ENCODE measurements at places on chromosomes 12 and 14.

DNA sequence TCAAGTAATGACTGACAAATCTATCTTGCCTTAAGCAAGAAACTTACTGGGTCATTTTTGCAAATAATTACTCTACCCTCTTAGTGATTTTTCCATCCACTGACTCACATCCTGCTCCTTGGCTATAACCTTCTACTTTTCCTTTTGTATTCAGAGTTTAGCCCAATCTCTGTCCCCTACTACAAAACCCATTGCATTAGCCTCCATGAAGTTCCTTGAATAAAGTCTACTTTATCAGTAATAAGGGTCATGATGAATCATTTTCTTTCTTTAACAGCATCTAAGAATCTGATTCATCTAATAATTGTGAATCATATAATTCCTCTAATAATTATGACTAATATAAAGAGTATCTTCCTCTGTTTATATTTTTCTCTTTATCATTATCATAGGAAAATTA lies 132.6 kb downstream of the NTS start:
- DNase-seq: no peak

- no peak for DNase-seq
Observed at GRCh38 chr12:93847517-93848474, 170.6 kb downstream of the CRADD start.

GRCh38 chr14:34985740-34986139 lies 2.9 kb downstream of the SRP54 start:
- DNase-seq: no peak

DNA sequence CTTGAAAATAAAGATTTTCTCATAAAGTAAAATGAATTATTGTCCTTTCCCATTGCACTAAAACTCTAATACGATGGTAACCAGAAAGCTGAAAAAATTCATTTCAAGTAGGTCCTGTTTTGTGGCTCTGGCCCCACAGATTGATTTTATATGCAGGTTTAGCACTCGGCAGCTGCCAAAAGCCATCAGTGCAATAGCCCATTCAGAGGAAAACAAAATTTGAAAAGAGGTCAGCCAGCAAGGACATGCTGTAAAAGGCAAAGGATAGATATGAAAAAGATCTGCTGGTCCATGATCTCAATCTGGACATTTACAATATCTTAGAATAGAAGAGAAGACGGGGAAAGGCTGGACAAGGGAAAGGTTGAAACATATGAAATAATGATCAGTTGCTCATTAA lies 414.8 kb upstream of the NOVA1 start:
- DNase-seq: peak; percentile 43

- DNase-seq: no peak
Observed at GRCh38 chr14:30580616-30581282, 21.8 kb downstream of the G2E3 start.

GRCh38 chr14:90093942-90094595 lies 32.3 kb downstream of the KCNK13 start:
- DNase-seq: no peak

- no peak for DNase-seq
Observed at GRCh38 chr12:16618256-16618655, 12.3 kb upstream of the LMO3 start.

DNA sequence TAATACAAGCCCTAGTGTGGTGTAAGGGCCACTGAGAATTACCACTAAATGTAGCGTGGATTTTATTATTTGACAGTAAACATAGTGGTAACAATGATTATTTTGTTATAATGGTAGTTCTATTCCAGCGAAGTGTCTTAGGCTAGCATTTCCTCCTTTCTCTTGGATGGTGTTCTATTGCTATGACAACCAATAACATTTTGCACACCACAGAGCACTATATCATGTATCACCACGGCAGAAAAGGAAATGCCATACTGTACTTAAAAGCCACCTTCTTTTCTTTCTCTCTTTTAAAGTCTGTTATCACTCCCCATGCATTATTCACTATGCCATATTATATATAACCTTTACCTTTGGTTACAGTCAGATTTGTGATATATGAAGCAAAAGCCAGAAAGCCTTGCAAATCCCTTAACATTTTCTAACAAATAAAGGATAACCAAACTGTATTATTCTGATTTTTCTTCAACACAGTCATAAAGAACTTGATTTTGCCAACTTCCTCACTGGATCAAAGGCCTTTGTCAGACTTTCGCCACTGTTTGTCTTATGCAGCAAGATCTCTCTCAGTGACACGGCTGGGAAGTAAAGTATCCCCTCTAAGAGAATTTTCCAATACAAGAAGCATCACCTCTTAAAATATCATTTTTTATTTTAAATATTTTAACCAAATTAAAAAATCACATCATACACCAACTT lies 195.8 kb downstream of the FOXN3 start:
- no peak for DNase-seq

GRCh38 chr12:57823908-57824640 lies 5.5 kb upstream of the AVIL start:
- DNase-seq: no peak

DNA sequence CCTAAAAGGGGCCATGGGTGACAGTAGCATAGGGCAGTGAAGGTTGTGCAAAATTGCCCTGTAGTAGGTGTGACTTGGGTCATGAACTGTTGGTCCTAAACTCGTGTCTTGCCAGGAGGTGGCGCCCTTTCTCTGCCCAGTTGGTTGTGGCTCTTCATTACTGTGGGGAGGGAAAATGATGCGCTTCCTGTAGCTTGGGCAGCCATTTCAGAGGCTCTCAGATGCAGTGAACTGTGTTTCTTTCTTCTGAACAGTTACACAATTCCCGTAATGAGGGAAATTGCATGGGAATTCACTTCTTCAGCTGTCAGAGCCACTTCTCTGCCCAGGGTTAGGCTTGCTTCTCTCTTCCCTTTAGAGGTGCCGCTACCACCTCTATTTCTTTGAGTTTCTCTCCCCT lies 148.1 kb upstream of the NRXN3 start:
- peak; percentile 32 for DNase-seq

GRCh38 chr14:86505808-86506207 lies 975.9 kb downstream of the FLRT2 start:
- no peak for DNase-seq

DNA sequence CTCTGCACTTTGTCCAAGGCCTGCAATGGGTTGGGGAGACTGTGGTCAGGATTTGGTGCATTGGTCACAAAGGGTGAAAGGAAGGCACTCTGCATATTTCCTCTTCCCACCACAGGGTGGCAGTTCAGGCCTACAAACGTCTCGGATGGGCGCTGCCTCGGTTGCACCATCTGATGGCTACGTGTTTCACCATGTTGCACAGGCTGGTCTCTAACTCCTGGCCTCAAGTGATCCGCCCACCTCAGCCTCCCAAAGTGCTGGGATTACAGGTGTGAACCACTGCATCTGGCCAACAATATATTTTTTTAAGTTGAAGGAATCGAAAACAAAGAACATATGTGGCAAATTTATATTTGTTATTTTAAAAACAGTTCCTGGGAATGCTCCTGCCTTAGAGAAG lies 35.1 kb downstream of the TMBIM6 start:
- DNase-seq: peak; percentile 74

- no peak for DNase-seq
Observed at GRCh38 chr12:1373901-1374735, 220.3 kb downstream of the FBXL14 start.

GRCh38 chr12:27361372-27361771 lies 28.7 kb downstream of the BMAL2 start:
- DNase-seq: no peak

- DNase-seq: no peak
Observed at GRCh38 chr12:115763376-115763775, 514.1 kb downstream of the MED13L start.

DNA sequence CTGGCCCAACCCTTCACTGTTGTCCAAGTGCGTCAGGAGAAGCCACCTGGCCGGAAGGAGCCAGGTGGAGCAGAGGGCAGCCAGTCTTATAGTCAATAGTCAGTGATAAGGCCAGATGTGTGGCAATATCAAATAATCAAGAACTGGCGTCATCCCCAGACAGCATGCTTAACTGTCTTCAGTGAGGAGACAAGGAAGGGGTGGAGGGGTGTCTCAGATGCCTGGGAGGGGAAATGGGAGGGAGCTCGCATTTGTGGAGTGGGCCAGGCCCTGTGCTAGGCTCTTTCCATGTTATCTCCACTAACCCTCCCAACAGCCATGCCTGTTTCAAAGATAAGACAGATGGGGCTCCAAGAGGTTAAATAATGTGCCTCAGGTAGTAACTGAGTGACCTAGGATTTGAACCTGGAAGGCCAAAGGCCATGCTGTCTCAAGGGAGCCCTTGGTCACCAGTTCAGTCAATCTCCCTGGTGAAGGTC lies 48.9 kb upstream of the FOS start:
- DNase-seq: no peak

GRCh38 chr12:33926095-33926494 lies 96.2 kb upstream of the ALG10 start:
- no peak for DNase-seq

DNA sequence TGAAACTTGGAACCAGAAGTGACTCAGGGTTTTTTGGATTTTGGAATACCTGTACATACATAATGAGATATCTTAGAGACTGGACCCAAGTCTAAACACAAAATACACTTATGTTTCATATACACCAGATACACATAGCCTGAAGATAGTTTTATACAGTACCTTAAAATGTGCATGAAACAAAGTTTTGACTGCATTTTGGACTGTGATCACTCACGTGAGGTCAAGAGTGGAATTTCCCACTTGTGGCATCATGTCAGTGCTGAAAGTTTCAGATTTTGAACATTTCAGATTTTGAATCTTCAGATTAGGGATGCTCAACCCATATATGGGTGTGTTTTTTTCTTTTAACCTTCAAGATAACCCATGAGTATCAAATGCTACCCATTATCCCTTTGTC lies 6.6 kb downstream of the SBNO1 start:
- no peak for DNase-seq

DNA sequence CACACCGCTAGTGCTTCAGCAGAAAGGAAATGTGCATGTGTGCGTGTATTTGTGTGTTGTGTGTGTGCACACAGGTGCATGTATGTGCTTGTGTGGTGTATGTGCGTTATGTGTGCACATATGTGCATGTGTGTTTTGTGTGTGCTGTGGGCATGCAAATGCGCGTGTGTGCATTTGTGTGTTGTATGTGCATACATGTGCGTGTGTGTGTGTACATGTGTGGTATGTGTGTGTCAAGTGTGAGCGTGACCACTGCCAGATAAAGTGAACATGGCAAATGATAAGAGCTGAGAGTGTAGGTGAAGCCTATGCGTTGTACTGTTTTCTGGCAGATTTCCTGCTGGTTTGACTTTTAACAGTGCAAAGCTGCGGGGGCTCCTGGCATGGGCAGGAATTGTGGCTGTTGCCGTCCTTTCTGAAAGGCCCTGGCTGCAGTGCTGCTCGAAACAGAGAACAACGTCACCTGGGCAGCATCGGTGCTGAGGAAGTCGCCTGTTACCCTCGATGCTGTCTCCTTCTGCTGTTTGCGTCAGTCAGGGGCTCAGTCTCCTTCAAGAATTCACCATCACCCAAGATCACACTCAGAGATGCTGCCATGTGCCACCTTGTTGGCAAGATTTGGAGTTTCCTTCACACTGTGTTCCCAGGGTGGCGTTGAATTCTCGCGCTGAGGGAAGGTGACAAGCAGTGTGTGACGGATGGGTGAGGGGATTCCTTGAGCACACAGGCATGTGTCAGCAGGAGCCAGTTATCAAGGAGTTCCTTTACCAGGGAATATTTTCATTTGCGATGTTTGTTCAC lies 56.1 kb downstream of the ADGRD1 start:
- no peak for DNase-seq
